ENCODE measurements at places on chromosomes 6 and 20.

DNA sequence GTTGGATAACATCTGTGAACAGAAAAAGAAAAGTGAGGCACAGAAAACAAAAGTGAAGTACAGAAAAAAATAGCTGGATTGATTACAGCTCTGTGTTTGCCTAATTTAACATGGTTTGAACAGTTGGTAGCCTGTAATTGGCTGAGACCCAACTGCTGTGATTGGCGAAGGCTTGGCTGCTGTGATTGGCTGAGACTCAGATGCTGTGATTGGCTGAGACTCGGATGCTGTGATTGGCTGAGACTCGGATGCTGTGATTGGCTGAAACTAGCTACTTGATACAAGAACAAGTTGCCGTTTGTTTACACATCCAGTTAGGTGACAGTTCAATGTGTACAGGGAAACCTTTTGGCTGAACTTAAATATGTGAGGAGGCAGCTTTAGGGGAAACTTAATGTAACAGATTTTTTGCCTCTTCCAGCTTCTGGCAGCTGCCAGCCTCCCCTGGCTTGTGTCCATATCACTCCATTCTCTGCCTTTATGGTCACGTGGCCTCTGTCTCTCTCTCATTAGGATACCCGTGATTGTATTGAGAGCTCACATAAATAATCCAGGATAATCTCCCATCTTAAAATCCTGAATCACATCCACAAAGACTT lies 223.4 kb upstream of the FOXA2 start:
- no peak for DNase-seq

DNA sequence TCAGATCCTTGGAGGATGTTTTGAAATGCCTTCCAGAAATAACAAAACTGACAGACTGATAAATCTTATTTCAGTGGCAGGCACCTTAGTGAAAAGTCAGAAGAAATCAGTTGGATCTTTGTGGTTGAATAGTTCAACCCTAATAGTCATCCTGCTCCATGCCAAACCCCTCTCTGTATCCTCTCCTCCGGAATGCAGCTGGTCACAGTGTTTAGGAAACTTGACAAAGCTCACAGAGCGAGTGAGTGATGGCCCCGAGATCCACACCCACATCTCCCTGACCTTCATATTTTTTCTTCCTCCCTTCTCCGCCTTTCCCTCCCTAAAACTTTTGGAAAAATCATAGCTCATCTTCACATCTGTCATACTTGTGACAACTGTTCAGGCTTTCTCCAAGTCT lies 464.8 kb upstream of the CDH4 start:
- DNase-seq = no peak

DNA sequence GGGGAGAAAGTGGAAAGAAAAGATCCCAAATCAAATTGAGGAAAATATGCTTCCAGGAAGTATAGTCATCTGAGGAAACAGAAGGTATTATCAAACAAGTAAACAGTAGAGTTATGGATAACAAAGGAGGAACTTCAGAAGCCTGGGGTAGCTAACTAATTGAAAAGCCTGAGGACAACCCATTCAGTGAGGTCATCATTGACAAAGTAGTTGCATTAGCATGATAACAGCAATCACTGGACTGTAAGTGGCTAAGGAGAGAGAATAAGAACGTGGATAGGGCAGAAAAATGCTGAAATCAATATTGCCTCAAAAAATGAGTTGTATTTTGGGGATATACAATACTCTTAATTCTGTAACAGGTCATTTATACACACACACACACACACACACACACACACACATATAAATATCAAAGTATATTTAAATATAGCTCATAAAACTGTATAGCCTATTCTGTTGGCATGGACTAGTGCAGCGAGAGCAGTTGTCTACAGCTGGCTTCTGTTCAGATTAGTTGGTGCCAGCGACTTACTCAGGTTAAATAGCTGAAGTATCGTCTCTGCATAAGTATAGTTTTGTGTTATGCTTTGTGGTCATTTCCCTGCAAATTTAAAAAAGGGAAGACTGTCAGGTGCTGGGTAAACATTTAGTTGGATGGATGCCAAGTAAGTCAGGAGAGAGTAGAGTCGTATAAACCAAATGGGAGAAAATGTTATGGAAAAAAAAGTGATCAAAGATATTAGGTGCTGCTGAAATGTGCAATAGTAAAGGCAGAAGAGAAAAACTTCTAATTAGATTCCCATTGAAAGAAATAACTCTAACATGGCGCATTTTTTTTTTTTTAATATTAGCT lies 33.8 kb upstream of the CTAGE9 start:
- DNase-seq = no peak

GRCh38 chr6:47098570-47098993 lies 56.5 kb upstream of the ADGRF1 start:
- DNase-seq = no peak

- DNase-seq = no peak
These were observed 22.8 kb upstream of the DTNBP1 start for GRCh38 chr6:15685619-15686018.

DNA sequence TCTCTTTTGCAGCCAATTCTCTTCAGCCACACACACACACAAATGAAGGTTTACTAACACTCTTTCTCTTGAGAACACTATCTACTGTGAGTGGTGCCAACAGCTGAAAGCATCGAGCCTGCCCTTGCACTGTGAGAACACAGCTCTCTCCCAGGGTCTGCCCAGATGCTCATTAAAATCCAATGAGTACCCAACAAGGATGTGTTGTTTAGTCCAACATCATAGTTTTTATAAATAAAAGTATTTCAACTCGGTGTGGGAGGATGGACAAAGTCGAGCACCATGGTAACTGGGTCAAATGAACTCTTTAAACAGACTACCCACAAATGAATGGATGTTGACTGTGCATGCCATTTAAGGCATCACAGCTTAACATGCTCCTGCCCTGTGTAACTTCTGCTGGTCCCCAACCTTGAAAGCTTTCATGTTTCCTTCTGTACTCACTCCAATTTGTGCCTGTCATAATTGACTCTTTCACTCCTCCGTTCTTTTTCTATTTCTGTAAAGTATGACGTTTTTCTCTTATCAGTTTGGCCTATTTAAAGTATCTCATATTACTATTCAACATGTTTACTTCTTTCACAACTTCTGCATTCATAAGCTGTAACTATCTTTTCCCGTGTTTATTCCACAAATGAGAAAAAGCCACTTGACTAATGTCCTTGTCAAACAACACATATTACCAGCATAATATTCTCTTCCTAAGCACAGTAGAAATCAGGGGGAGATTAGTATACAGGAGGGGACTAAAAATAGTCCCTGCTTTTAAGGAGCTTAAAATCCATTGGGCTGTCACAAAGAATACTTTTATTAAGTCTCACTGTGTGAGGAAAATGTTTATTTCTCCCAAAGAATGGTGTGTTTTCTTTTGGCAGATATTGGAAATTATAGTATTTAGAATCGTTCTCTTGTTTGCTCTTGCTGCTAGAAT lies 215.4 kb downstream of the RFPL4B start:
- no peak for DNase-seq

DNA sequence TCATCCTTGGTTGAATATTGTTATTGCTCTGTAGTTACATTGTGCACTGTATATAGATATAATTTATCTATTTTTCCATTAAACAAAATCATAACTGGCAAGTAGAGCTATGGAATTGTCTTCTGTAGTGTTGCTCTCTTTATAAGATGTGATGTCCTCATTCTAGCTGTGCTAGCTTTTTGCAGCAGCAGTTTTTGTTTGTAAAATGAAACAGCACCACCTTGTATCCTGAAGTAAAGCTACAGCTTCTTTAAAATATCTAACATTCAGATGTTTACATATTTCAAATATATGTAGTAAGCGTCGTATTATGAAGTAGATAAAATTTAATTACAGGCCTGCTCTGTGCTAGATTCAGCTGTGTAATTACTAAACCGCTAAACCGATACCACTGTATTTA lies 328.8 kb upstream of the MANEA start:
- no peak for DNase-seq

DNA sequence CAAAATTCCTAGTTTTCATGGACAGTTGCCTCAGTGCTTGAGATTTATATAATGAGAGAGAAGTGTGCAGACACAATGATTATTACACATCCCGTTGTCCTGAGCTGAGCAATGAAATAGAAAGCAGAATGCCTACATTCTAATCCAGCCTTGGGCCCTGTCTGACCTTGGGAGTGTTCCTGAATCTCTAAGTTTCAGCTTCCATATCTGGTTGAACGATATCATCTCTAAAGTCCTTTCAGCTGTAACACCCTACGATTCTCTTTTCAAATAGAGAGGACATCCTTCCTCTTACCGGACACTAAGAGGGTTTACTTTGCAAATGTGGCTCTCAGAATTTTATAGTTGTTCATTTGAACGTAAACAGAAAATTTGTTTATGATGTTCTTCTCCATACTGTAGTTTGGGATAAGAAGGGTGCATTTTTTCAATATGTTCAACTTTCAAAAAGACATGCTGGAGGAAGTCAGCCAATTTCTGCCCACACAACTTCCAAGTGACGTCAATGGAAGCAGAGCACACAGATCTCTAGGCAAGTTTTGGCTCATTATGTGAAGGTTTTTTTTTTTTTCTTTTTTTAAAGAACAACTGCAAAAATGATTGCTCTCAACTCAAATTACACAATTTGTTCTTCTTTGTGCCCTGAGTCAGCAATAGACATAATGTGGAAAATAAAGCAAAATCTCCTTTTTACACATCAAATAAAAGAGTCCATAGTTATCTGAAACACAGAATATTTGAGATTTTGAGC lies 50.4 kb downstream of the PDE7B start:
- DNase-seq = no peak

GRCh38 chr20:1334761-1335160 lies 5.8 kb upstream of the SDCBP2 start:
- DNase-seq = no peak

- no peak for DNase-seq
These were observed 5.0 kb downstream of the GFRA4 start for GRCh38 chr20:3658019-3658715.

GRCh38 chr6:69044534-69044933 lies 409.5 kb downstream of the ADGRB3 start:
- no peak for DNase-seq

GRCh38 chr6:33740204-33740608 lies 6.5 kb downstream of the IP6K3 start:
- DNase-seq = no peak

GRCh38 chr6:74507649-74508048 lies 698.2 kb downstream of the COL12A1 start:
- no peak for DNase-seq

GRCh38 chr6:121319112-121319553 lies 15.1 kb downstream of the TBC1D32 start:
- DNase-seq = no peak

DNA sequence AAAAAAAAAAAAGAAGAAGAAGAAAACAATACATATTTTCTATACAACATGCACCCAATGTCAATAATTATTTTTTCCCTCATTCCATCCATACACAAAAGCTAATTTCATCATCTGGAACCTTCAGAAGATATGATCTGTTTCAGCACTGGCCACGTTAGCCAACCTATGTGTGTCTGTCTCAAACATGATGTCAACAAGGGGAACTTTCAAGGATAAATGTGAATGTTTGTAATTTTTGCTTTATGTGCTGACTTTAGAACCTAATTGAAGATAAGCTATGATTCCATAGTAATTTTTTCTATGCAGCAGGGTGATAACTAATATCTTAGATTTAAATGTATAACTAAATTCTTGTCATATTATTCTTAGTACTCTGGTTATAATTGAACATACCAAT lies 37.9 kb downstream of the IPCEF1 start:
- DNase-seq = no peak

GRCh38 chr6:131250122-131250521 lies 114.9 kb downstream of the AKAP7 start:
- no peak for DNase-seq

- no peak for DNase-seq
These were observed 98.6 kb downstream of the BTBD3 start for GRCh38 chr20:12016291-12016690.

- DNase-seq = no peak
These were observed 119.6 kb downstream of the CDH4 start for GRCh38 chr20:61371501-61372136.

- no peak for DNase-seq
These were observed 22.5 kb downstream of the KLHL32 start for GRCh38 chr6:96947055-96947454.

DNA sequence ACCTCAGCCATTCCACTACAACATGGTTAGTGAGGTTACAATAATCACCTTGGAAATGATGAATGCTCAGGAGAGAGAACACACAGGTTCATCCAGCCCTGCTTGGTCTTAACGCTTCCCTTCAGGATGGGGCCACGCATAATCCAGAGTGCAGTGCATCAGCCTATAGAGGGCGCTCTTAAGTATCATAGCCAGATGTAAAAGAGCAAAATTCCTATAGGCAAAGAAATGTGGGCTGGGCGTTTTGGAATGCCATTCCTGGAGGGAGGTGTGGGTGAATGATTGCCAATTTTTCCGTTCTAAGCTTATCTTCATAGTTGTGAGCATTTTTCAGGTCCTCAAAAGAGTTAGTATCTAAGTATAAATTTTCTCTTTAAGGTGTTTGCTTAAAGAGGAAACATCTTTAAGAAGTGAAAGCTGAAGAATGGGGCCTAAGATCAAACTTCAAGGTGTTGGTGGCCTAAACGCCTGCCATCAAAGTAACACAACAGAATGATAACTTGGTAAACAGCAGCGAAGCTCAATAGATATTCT lies 1.8 kb downstream of the RIPOR2 start:
- DNase-seq = no peak

DNA sequence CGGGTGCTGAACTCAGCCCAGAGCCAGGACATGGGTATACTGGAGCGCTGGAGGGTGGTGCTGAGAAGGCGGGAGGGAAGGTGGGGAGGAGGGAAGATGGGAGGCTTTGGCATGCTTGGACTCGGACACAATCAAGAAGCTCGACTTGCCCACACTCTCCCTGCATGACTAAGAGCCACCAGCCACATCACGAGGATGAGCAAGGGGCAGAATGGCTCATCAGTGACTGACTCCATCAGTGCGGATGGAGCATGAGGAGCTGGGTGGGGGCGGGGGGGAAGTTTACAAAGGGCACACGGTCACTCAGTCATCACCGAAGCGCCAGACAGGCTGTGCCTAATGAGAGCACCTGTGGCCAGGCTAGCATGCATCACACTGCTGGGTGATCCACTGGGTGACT lies 222.8 kb downstream of the KIF16B start:
- DNase-seq = no peak

- DNase-seq = peak; percentile 77
These were observed 21.9 kb downstream of the SGK1 start for GRCh38 chr6:134295953-134296553.

GRCh38 chr6:43459535-43459934 lies 4.2 kb upstream of the DLK2 start:
- no peak for DNase-seq
